ENCODE measurements at places on chromosomes 5 and 9. TPM values are rescaled to one million over a fixed set of nuclear protein-coding genes. Genes with fewer than 3 reads are reported as not detected.

GRCh38 chr5:136424835-136425584, 59.7 kb upstream of the TRPC7 start:
- DNase-seq, result peak; percentile 90

- no peak for DNase-seq
These were observed 11.3 kb upstream of the TMEM141 start for GRCh38 chr9:136779808-136780207.

RGMB gene
- 20.3 TPM for total RNA-seq

GRCh38 chr9:19397845-19398244, 11.0 kb upstream of the ACER2 start:
- DNase-seq, result no peak

PCDHGA3 gene
- 0.07 TPM for total RNA-seq

DNA sequence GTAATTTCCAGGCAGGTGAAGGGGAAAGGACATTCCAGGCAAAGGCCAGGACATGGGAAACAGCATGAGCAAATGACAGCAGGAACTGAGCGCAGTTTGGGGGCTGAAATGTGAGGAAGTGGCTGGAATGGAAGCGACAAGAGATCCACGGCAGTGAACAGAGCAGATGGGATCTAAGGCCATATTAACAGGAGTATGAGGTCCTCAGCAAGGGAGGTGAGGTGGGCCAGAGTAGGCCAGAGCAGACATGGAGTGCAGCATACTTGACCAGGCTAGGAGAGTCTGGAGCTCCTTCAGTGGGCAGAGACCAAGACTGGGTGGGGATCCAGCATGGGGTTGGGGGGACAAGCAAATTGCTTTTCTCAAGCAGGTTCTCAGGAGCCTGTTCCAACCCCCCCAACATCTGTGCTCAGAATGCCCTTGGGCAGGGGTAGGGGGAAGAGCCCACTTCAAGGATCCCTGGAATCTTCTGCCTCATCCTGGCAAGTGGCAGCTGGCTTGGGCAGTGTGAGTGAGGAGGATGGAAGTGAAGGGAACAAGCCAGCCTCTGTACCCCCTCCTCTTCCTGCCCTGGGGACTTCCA, 34.5 kb downstream of the DAB2IP start:
- no peak for DNase-seq

DNA sequence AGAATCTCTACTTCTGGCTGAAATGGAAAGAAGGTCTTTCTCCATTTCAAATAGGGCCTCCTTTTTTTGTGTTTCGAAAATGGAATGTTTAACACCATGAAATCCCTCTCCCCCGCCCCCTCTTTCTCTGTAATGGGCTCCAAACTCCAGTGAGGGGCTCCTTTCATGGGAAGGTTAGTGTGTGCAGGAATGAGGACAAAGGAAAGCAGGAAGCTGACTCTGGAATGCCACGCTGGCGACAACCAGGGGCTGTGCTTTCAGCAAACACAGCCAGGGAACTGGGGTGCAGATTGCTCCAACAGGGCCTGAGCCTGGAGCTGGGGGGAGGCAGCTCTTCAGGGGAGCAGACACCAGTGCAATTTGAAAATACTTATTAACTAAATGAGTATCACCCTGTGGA, 82.8 kb downstream of the CRB2 start:
- DNase-seq, result no peak

DOCK2 gene
- total RNA-seq, result 0.42 TPM

GRCh38 chr5:143758750-143759149, 53.2 kb upstream of the HMHB1 start:
- no peak for DNase-seq

GRCh38 chr5:96338091-96338490, 95.0 kb downstream of the PCSK1 start:
- no peak for DNase-seq

DNA sequence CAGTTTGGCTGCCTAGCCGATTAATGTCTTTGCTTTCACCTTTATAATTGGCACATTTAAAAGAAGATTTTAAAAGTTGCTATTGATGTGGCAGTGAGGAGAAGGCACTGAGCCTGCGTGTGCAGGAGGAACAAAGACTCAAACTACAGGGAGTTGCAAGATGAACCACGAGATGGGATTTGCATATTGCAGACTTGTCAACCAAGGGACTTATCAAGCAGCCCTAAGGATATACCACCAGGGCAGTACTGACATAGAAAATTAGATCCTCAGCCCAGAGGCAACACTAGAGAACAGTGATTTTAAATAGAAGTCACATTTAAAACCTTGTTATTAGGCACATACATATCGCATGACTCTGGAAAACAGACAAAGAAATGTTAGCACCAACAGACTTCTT, 342.6 kb downstream of the GLIS3 start:
- no peak for DNase-seq

GRCh38 chr5:133675376-133676154, 63.2 kb upstream of the FSTL4 start:
- no peak for DNase-seq

GRCh38 chr9:5089737-5090136, 95.7 kb downstream of the INSL6 start:
- DNase-seq, result peak; percentile 13

DNA sequence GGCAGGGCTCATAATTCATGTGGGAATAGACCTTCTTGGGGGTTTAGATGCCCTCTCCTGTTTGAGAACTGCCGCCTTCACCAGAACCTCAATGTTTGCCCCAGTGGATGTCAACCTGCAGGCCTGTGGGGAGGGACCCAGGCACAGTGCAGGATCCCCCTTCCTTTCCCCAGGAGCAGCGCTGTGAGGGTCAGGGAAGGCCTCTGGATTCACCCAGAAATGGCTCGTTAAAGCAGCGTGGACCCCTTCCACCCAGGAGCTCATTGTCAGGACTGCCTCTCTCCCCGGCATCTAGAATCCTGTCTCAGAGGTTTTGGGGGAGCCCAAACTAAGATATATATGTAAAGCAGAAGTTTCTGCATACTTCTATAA, 188.3 kb downstream of the GADD45G start:
- DNase-seq, result no peak

MEIKIN gene
- not detected for total RNA-seq

DNA sequence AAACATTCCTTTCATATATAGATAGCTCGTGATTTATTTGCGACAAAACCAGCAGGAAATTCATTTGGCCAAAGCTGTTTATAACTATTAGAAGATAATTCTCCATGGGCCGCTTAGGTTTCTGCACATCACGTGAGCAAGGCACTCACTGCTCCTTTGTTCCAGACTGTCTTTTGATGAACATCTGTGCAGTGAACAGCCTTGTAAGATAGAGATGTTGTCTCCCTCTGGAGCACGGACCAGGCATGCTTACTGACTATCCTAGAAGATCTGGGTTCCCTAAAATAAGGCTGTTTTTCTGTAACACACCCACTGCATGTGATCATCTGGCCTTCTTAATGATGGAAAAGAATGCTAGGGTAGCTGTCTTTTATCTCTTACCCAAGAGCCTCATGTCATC, 30.9 kb downstream of the YIPF5 start:
- DNase-seq, result no peak

- DNase-seq, result no peak
These were observed 141.9 kb downstream of the PBX3 start for GRCh38 chr9:125889112-125889475.

GRCh38 chr5:150181027-150181426, 8.8 kb upstream of the SLC6A7 start:
- peak; percentile 63 for DNase-seq

DNA sequence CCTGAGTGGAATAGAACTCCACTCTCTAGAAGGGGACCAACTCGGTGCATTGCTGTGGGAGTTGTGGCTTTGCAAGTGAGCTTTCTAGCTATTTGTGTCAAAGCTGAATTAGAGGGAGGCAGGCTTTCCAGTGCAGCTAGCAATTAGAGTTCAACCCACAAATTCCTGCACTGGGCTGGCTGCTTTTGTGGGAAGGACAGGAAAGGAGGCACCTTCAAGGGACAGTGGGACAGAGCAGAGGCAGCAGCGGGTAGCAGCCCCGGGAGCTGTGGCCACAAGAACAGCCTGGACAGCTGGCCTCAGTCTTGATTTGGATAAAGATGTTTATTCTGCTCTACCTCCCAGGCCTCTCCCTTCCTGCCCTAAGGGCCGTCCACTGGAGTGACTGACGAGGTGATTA, 83.7 kb upstream of the SLIT3 start:
- no peak for DNase-seq
